ENCODE measurements at places on chromosomes 7 and 10.

DNA sequence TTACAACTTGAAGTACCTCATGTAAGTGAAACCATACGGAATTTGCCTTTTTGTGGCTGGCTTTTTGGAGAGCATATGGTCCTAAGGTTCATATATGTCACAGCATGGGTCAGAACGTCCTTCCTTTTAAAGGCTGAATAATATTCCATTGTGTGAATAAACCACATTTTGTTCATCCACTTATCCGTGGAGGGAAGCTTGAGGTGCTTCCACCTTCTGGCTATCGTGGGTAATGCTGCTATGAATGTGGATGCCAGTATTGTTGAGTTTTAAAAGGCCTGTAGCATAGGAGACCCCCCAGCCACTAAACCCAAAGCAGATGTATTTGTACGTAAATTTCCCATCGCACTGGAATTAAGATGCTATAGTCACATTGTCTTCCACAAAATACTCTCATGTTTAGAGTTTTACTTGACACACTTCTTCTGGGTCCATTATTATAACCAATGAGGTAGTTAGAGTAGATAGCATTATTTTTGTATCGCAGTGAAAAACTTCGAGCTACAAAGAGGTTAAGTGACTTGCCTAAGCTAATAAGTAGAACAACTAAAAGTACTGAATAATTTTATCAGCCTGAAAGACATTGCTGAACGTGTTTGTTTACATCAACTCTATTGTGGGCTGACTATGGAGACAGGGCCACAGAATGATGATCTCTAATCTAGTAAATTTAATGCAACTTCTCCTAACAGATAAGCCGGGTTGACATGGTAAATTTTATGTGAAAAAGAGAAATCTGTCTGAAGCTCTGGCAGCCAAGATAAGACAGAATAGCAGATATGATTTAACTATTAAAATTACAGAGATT is 183.0 kb upstream of the CTBP2 start:
- DNase-seq, result peak; percentile 41

DNA sequence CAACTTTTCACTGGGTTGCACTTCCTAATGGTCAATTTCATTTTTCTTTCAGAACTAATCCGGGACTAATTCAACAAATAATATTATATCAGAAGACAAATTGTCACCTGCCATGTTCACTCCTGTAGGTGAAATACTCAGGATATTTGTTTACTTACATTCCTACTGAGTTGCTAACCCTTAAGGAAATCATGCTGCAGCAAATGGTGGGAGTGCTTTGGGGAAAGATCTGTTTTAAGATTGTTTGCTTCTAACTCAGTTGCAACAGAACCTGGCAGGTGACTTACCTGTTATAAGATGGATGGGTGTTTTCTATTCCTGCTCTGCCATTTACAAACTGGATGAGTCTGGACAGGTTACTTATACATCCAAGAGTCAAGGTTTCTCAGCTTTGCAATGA is 81.8 kb downstream of the ZNF248 start:
- DNase-seq, result no peak

DNA sequence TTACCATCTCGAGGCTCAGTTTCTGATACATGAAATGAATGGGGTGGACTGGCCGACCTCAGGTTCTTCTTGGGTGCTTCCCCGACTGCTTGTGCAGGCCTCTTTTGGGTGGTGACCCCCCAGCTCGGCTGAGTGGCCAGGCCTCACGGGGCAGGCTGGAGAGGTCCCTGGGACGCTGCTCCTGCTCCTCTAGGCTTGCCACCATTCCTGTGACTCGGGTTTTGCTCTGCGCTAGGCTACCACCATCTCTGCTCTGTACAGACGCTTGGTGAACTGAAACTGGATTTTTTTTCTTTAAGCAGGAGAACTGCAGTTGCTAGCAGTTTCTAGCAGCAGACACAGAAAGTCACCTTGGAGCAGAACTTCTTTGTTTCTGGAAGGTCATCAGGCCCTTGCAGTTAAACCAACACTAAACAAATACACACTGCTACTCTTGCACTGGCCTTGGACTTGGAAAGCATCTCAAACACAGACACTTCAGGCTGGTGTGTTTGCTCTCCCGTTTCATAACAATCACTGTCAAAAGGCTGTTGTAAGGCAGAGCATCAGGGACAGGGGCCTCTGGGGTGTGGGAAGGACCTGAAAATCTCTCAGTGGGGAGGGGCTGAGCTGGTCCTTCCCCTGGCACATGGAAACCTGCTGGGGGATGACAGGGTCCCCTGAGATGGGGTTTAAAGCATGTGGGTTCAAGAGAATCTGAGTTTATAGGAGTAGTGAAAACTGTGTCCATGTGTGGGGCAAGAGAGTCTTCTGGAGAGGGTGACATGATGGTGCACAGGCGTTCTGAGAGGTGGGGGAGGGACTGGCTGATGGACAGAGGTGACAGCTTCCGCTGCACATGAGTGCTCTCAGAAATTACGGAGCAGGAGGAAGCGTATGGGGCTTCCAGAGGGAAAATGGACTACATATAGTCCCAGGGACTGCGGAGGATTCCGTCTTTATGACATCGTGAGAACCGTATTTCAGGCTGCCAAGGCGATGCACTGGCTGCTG is 35.0 kb upstream of the GIMAP8 start:
- DNase-seq, result no peak

DNA sequence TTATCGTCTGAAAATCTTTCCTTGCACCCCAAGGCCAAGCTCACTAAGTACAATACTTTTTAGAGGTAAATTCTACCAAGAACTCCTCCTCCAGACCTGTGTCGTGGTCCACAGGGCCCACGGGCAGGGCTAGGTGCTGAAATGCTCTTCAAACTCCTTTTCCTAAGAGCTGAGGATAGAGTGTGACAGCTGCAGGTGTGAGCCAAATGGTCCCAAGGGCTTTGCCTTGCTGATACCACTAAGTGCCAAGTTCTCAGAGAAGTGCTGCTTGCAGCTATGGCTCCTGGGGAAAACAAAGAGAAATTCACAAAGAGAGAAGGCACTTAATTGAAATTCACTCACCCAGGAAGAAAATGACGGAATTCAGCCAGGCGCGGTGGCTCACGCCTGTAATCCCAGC is 868.9 kb upstream of the AUTS2 start:
- DNase-seq, result no peak

DNA sequence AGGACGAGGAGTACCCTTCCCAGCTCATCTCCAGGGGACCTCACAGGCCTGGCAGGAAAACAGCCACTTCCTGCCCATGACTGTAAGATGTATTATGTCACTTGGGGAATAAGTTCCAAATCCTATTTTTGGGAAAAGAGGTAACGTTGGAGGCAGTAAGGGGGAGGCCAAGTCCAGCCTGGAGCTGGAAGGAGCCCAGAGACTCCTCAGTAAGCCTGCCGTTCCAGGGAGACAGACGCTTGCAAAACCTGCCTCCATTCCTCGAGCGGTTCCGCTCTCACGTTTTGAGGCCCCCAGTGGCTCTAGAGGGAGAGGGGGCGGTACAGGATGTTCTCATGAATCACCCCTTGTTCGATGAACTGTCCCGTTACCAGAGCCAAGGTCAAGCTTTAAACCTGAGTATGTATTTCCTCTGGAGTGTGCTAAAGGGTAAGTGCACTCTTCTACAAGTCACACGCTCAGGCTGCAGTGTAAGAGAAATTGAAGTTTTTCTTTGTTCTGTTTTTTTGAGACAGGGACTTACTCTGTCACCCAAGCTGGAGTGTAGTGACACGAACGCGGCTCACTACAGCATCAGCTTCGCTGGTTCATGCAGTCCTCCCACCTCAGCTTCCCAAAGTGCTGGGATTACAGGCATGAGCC is 45.5 kb upstream of the CYTH3 start:
- no peak for DNase-seq

DNA sequence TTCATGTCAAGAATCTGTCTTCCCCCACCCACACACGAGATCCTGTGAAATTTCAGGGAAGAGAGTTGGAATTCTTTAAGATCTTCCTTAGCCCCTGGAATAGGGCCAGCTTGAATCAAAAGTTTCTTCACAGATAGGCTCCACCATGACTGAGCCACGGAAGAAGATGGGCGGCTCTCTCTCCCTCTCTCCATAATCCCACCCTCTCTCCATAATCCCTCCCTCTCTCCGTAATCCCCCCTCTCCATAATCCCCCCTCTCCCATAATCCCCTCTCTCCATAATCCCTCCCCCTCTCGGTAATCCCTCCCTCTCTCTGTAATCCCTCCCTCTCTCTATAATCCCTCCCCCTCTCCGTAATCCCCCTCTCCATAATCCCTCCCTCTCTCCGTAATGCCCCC is 20.4 kb downstream of the SHH start:
- no peak for DNase-seq

- no peak for DNase-seq
These were observed 24.2 kb downstream of the MYPN start for GRCh38 chr10:68133523-68133922.

- DNase-seq, result no peak
These were observed 39.9 kb upstream of the DUSP5 start for GRCh38 chr10:110457851-110458250.

- no peak for DNase-seq
These were observed 151.0 kb upstream of the HDAC9 start for GRCh38 chr7:18344536-18344935.

- DNase-seq, result no peak
These were observed 882 bp downstream of the DLX6 start for GRCh38 chr7:97006055-97006815.

- no peak for DNase-seq
These were observed 435.4 kb upstream of the DPP6 start for GRCh38 chr7:153616711-153617325.

DNA sequence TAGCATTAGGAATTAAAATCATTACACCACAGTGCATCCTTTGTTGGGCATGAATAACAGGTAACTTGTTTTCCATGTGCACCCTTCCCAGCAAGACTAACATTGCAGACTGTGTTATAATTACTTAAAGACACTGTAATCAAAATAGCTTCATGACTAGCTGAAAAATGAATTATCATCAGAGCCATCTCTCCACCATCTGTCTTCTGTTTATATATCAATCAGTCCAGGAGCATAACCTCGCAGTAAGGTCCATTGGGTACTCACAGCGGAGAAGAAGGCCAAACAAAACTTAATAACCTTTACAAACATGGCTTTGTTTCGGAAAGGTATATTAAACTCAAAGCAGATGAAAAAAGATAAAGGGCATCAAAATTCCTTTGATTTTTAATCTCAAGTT is 90.6 kb downstream of the ODAD2 start:
- DNase-seq, result no peak

- DNase-seq, result no peak
These were observed 79.1 kb downstream of the LARP4B start for GRCh38 chr10:852386-852785.

GRCh38 chr10:114507449-114507848 is 103.1 kb upstream of the AFAP1L2 start:
- DNase-seq, result no peak

- peak; percentile 74 for DNase-seq
These were observed 174.8 kb downstream of the DKK1 start for GRCh38 chr10:52488606-52489485.

DNA sequence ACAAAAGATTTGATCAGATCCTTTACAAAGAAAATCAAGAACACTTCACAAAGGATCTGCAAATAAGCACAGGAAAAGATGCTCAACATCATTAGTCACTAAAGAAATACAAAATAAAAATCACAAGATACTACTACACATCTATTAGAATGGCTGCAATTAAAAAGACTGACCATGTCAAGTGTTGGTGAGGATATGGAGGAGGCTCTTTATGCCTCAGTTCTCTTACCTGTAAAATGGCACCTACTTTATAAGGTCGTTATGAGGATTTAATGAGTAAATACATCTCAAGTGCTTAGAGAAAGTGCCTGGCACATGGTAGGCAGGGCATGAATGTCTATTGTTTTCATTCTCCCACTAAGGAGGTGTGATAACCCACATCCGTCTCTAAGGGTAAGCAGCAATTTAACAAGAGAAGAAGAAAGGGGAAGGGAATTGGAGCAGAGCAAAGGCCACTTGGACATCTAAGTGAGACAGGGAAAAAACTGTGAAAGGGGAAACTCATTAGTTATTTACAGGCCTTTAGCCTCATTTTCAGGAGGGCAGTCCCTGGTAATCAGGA is 157.5 kb upstream of the NFE2L3 start:
- no peak for DNase-seq

DNA sequence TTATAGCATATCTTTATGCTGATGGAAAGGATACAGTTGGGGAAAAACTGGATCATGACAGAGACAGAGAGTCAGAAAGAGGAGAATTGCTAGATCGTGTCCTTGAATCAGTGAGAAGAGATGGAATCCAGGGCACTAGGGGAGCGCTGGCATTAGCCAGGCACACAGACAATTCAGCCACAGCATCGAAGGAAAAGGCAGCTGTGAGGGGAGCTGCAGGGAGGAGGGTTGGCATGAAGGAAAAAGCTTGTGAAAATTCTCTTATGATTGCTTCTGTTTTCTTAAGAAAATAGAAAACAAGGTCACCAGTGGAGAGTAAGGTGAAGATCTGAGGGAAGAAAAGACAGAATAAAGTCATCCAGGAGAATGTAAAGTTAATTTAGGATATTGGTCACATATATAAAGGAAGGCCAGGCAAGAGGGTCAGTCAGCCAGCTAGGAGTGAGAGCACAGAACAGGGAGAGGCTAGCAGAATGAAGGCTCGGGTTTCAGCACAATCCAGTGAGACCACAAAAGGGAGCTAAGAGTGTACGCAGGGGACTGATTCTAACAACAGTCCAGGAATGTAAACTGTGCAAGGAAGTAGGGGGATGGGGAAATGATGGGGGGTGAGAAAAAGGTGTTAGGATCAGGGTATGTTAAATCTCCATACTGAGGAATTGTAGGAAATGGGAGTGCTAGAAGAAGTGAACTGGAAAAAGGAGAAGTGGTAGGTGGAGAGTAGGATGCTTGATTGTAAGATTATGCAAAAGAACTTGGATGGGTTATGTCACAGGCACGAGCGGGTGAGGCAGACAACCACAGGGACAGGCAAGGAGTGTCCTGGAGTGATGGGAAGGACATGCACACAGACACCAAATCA is 112.0 kb downstream of the RNF32 start:
- DNase-seq, result no peak

DNA sequence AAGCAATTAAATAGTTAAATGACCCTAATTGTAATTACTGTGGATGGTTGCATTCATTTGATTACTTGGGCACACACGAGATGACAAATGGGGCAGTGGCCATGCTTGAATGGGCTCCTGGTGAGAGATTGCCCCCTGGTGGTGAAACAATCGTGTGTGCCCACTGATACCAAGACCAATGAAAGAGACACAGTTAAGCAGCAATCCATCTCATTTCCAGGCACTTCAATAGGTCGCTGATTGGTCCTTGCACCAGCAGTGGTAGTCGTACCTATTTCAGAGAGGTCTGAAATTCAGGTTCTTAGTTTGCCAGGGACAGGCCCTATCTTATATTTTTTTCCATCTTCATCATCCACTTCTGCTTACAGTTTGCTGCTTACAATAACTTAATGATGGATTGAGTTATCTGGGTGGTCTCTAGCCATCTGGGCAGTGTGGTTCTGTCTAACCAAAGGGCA is 8.3 kb downstream of the PCBD1 start:
- DNase-seq, result peak; percentile 90

DNA sequence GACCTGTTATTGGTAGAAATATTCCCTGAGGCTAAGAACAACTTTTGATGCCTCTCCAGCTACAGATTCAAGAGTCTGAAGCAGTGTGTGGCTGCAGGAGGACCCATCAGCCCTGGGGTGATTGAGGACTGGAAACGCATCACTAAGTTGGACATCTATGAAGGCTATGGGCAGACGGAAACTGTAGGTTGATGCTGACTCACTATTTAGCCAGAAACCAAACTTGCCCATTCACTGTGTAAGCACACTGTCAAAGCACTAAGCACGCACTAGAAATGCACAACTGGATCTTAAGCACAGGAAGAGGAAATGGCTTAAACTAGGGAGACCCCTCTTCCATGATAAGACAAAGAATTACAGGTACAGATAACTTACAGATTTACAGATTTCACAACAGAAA is 20.8 kb downstream of the ACSM6 start:
- peak; percentile 71 for DNase-seq

Data from OCI-M1 (cell line).